LHCN-M2 (cell line): ENCODE measurements at places on chromosomes 1 and 21. TPM values are rescaled to one million over a fixed set of nuclear protein-coding genes. Genes with fewer than 3 reads are reported as not detected.

DNA sequence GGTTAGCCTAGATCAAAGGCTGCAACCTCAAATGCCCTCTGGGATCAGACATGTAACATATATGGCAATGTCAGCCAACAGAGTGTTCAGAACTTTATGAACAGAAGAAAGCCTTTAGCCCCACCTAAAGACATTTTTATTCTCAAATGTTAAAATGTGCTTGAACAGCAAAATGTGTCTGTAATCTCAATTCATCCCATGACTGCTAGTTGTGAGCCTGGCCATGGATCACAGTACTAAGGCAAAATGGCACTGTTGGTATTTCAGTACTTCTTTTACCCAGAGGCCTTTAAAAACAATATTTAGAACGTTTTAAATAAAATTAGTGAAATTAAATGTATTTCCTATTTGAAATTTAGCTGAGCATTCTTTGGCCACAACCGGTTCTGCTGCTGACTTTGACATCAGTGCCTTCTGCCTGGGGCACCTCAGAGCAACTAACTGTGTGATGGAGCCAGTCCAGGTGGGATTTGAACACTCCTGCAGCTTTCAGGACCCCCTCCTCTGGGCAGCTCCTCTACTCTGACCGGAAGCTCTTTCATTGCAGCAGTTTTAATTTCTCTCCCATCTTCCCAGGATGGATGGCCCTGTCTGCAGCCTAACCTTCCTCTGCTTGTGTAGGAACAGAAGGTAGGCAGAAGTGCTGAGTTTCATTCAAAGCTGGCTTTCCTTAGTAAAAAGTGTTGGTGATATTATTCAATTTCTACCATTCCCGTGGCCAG lies 68.3 kb upstream of the NFIA start:
- no peak for DNase-seq

DNA sequence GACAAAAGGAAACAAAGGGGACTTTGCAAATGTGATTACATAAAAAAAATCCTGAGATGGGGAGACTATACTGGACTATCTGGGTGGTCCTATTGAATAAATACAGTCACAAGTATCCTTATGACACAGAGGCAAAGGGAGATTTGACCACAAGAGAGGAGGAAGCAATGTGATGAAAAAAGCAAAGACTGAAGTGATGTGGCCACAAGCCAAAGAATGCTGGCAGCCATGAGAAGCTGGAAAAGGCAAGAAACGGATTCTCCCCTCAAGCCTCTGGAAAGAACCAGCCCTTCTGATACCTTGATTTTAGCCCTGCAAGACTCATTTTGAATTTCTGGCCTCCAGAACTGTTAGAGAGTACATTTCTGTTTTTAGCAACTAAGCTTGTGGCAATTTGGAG lies 36.4 kb downstream of the OLFML2B start:
- no peak for DNase-seq

- no peak for DNase-seq
Measured at GRCh38 chr1:205578780-205579571, 52.8 kb downstream of the ELK4 start.

- no peak for DNase-seq
Measured at GRCh38 chr1:33970148-33970825, 106.4 kb downstream of the HMGB4 start.

DNA sequence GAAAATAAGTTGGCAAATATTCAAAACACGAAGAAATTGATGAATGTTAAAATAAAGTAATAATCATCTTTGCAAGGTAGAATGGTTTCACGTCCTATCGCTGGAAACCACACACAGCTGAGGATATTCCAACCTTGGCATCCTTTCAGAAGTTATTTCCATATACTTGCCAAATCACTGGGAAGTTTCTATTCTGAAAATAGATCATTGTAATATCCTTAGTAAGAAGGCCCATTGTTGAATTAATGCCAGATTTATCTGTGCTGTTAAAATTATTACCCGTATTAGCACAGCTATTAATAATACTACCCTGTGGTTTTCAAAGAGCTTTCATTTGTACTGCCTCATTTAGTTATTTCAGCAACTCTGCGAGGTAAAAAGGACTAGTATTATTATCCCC lies 81.1 kb downstream of the OLFM3 start:
- no peak for DNase-seq

DNA sequence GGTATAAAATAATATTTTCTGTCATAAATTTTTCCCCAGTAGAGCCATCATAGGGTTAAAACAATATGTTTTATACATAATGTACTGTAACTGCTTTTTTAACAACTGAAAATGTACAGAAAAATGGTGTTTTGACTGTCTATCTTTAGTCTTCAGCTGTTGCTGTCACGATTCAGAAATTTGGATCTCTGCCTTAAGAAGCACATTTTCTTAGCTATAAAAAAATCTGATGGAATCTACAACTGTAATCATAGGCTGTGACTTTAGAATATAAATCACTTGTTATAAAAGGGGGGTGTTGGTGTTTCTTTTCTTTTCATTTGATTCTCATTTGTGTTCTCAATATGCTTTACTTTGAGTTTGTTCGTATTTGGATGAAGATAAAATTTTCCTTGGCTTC lies 187.5 kb downstream of the PDE4B start:
- DNase-seq, result peak; percentile 56

DNA sequence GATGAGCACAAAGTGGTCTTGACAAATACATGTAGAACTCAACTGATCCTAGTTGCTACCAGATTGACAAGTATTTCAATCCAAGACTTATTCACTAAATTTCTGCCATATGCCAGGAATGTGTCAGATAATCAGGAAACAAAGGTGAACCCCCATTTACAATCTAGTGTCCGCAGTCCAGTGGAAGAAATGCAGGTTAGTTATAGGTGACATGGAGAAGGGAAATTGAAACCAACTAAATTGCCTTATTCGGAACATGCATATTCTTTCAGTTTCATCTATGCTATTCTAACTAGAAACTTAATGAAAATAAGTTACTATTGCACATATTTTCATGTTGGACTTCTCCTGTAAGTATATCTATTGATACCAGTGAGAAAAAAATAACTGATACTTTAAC lies 209.4 kb downstream of the COL24A1 start:
- DNase-seq, result no peak

GRCh38 chr1:218803351-218803997 lies 370.2 kb upstream of the LYPLAL1 start:
- no peak for DNase-seq

DNA sequence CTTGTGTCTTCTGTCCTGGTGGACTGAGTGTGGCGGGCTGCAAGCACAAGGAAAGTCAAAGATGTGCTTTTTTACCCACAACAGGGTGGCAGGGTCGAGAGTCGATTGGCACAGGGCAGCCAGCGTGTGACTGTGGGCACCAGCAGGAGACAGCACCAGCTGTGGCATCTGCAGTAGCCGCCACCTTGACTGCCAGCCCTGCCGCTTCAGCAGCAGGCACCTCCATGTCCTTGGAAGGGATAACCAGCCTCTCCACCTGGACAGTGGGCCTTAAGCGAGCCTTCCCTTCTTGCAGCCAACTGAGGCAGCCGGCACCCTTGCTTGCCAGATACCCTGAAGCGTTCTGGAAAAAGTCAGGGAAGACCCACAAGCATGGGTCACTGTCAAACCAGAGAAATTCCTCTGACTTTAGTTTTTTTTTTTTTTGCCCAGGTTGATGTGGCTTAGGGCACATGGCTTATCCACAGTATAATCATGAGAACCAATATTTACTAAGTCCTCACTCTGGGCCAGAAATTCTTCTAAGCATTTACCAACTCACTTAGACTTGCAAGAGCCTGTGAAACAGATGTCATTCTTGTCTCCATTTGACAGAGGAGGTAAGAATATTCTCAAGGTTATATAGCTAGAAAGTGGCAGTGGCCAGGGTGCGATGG lies 30.1 kb upstream of the PTGFRN start:
- DNase-seq, result no peak

DNA sequence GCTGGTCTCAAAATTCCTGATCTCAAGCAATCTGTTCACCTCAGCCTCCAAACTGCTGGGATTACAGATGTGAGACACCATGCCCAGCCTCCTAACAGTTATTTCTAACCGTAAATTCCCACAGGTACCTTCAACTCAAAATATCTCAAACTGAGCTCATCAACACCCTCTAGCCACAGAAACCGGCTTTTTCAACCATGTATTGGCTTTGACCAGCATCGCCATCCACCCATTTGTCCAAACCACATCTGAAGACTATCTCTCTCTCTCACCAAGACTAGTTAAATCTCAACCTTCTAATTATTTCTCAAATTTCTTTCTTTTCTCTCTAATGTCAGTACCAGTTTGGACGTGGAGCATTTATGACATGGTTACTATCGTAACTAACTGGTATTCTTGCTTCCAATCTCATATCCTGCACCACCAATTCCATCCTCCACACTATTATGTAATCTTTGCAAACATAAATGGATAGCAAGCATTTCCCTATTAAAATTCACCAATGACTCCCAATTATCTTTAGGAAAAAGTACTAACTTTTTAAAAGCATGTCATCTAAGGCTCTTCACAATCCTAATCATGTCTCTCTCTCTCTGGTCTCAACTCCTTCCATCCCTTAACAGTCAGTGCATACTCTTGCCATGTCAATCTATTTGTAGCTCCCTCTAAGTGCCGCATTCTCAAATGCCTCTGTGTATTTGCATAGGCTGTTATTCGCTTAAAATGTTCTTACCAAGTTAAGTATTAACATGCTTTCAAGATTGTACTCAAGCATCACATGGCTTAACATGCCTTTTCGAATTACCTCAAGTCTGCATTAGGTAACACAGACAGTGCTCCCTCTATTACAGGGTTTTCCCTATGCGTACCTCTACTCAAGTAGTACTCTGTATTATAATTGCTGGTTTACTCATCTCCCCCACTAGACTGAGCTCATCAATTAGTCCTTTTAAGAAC lies 18.1 kb downstream of the RSBN1 start:
- DNase-seq, result no peak

DNA sequence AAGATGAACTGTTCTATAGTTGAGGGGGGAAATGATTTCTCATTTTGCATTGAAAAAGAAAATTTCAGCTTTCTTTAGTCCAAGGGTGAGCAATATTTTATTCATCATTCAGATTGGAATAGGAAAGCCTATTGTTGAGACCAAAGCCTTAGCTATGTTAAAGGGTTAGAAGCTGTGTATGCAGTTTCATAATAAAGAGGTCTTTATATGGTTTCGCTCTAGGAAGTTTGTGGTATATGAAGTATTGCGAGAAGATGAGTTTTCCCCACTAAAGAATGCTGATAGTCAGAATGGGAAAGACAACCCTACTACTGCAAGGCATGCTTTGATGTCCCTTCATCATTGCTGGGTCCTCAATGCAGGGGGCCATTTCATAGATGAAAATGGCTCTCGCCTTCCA lies 28.6 kb downstream of the UAP1 start:
- no peak for DNase-seq

- no peak for DNase-seq
Measured at GRCh38 chr1:1928231-1929101, 9.4 kb upstream of the TMEM52 start.

DNA sequence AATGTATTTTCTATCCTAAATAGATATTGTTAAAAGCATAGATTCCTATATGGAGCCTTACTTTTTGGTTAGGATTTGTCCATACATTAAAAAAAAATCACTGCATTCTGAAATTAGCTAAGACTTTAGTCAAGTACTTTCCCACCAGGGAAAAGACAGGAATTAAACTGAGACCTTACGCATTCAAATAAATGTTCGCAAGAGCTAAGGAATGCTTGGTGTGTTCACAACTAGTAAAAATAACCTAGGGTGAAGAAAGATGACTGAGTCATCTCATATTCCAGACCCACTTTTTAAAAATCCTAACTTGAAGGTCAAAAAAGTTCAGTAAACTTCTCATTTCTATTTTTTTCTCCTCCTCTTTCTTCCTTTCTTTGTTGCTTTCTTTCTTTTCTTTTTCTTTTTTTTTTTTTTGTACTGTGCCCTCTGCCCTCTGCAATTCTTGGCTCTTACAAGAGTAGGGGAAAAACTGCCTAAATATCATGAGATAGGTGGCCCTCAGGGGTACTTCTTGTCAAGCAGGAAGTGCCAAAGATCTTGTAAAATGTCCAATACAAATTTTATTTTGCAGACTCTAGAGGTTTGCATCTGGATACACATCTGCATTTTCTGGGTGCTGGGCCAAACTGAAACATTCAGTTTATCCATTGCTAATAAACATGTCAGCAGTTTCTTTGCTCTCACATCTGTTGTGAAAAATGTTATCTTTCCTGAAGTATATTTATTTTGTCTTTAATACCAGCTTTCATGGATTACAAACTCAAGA lies 121.4 kb upstream of the GORAB start:
- peak; percentile 76 for DNase-seq

DNA sequence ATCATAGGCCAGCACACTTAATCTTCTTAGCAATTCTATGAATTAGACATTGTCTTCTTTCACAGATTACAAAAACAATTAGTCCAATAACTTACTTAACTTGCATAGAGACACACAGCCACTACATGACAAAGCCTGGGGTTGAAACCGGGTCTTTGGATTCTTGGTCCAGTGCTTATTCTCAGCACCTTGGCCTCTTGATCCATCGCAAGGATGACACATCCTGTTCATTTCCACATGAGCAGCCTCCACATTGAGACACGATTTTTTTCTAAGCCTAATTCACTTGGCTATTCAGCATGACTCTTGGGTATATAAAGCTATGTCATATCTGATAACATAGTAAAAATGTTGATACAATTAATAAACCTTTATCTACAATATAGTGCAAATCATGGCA lies 221.0 kb upstream of the FOXD3 start:
- no peak for DNase-seq

GRCh38 chr1:39333296-39333695 lies 128.8 kb downstream of the MACF1 start:
- no peak for DNase-seq

- DNase-seq, result no peak
Measured at GRCh38 chr1:222204475-222204874, 343.4 kb downstream of the HHIPL2 start.

- no peak for DNase-seq
Measured at GRCh38 chr1:46517932-46518498, 28.4 kb downstream of the DMBX1 start.

GRCh38 chr1:234957330-234958065 lies 171.1 kb downstream of the TOMM20 start:
- peak; percentile 91 for DNase-seq

DNA sequence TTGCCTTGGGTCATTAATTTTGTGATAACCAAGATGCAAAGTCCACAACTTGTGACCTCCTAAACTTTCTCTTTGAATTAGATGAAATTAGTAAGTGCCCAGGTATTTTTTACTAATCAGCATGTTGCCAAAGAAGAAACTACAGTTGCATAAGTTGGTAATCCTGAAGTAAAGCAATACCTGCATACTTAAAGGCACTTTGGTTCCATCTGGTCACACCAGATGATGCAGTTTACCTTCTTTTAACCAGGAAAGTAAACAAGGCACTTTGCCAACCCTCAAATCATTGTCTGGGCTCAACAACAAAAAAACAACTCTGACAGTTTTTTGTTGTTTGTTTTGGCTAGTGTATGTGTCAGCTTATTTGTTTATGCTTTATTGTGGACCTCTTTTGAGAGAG lies 55.5 kb upstream of the DYNLT5 start:
- DNase-seq, result no peak

Gene EVA1C
- 2.2 and 3.2 TPM in 2 replicates for total RNA-seq

Gene LHX8
- total RNA-seq, result not detected in 2 replicates

Gene LRRIQ3
- total RNA-seq, result 1.8 and 2.8 TPM in 2 replicates

Gene ESRRG
- total RNA-seq, result 0.23 TPM in 1 of 2 replicates, not detected in the other

Gene A3GALT2
- 0.51 TPM in 1 of 2 replicates, not detected in the other for total RNA-seq

Gene PGLYRP4
- total RNA-seq, result not detected in 2 replicates

Gene GBP4
- not detected in 2 replicates for total RNA-seq

Gene ZNF593OS
- not detected in 2 replicates for total RNA-seq
